ENCODE measurements at places on chromosomes 12 and 14.

GRCh38 chr12:57620245-57620935, 9.2 kb downstream of the ARHGEF25 start:
- DNase-seq, result no peak

GRCh38 chr12:119036878-119037825, 55.8 kb downstream of the SRRM4 start:
- DNase-seq, result no peak

DNA sequence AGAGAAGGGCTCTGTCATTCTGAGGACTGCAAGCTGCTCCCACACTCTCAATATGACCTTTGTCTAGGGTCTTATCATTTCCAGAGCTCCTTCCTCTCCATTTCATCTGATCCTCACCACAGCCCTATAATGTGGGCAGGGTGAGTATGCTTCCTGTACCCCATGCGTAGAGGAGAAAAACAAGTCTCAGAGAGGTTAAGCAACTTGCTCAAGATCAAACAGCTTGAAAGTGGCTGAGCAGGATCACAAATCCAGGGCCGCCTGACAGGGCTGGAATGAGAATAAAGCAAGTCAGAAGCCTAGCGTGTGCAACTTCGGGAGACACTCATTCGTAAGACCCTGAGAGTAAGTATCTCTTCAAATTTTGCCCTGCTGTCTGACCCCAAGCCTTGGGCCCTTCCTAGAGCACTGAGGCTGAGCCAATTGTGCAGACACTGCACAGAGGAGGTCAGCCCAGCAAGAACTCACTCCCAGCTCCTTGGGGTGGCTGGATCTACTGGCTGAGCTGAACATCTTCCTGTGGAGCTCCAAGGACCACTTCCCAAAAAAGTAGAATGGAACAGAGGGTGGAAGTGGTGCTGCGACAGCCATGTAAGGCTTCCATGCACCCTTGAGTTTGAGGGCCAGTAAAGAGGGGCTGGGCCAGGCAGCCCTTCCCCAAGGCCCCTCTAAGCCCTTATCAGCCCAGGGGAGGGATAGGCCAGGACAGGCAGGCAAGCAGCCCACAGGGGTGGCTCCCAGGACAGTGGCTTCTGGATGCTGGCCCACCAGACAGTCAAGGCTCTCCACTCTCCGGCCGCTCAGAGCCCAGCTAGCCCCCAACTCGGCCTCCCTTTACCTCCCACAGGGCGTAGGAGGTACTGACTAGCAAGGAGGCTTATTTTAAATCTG, 10.5 kb downstream of the ZFP36L1 start:
- DNase-seq, result no peak

DNA sequence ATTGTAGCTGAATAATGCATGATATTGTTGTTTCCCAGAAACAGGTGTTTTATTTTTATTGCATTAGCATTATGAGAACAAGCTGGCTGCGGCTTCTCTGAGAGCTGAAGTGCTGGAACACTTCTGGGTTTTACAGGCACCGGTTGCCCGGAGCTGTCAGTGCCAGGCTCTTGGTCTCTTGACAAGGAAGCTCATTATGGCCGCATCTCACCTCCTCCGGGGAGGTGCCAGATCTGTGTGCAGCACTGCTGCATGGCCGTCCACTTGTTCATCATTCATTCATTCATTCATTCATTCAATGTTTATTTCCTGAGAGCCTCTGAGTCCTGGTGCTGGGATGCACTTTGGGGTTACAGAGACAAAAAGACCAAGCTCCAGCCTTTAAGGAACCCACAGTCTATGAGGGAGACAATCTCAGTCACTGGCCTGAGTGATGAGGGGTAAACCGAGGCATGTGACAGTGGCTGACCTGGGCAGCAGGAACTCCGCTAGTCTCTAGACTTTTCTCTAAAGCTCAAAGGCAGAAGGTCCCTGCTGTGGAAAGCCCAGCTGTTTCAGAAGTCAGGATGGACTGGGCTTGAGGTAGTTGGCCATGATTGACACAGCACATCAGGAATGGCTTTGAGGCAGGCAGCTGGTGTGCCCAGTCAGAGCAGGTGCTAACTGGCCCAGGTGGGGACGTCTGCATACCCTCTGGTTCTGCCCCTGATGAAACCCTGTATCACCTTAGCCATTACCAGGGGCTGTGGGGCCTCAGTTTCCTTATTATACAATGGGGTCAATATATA, 181.0 kb downstream of the ADGRD1 start:
- DNase-seq, result no peak

GRCh38 chr14:55899531-55899930, 218.7 kb upstream of the PELI2 start:
- DNase-seq, result peak; percentile 57

DNA sequence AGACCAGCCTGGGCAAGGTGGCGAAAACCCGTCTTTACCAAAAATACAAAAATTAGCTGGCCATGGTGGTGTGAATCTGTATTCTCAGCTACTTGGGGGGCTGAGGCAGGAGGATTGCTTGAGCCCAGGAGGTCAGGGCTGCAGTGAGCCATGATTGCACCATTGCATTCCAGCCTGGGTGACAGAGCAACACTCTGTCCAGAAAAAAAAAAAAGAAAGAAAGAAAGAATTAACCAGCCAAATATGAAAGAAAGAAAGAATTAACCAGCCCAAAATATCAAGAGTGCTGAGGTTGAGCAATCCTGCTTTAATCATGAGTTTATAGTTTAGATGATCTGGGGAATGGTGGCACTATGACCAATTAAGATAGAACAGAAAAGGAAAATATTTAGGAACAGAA, 3.5 kb upstream of the ACTN1 start:
- no peak for DNase-seq

- DNase-seq, result no peak
These were observed 1054.7 kb downstream of the GALC start for GRCh38 chr14:86938320-86938719.

DNA sequence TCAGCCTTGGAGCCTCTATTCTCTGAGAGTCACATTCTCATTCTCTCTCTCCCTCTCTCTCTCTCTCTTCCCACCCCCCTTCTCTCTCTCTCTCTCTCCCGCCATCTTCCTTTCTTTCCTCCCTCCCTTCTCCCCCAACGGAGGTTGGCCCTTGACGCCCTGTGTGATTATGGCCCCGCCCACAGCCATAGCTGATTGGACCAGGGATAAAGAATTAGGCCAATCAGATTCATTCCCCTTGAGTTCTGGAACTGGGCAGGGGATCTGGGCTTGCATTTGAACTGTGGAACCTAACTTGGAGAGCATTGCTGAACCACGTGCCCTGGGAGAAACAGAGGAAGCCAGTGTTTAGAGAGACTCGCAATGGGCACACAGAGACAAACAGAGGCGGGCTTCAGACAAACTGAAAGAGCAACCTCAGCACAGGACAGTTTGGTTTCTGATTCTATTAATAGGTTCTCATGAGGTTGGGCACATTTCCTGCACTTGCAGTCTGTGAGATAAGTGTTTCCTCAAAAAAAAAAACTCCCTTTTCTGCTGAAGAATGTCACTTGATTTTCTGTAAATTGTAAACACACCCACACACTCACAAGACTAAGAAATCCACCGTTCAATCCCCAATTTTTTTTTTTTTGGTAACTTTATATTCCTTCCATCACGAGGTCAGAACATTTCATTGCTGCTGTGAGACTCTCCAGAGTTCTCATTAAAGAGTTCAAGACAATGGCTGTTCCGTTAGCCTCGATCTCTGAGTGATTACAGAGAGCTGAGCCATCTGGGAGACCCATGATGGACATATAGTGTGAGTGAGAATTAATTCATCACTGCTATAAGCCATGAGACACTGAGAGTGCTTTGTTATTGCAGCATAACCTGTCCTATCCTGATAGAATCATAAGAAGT, 3.5 kb upstream of the P2RX7 start:
- DNase-seq, result no peak

DNA sequence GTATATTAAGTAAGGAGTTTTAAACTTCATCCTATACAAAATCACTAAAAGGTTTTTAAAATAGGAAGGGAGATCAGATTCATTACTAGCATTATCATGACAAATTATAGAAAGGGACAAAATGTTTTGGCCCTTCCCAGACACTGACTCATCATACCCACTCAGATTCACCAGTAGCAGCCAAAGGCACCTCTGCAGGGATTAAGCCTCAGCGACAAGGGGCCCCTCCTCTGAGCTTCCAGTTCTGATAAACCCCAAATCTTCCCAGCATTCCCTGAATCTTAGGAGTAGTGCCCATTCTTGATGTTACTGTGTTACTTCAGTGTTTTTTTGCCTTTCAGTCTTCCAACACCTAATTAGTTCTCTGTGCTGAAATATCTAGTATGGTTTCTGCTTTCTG, 14.5 kb downstream of the KRAS start:
- no peak for DNase-seq

DNA sequence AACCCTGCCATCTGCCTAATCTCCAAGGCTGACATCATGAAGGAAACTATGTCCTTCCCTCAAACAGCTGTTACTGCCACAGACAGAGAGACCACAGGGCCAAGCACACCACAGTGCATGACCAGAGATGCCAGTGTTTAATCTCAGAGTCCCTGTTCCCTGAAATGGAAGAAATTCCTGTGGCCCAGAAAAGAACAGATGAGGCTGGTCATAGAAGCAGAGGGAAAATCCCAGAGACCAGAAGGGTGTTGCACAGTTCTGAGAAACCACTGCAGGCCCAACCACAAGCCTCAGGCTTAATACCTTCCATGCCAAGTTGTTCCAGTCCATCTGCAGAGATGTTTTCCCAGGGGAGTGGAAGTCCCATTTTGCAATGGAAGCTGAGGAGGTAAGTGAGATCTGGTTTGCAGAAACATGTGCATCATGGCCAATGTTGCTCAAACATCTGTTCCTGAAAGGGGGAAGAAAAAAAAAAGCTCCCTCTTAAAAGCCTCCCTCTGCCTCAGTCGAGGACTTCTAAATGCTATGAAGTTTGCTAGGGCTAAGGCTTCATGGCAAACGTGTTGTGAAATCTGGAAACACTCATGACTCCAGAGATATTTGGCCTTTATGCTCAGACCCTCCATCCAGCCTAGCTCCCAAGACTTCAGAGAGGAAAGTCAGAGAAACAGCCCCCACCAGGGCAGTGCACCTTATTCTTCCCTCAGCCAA, 98.6 kb downstream of the SCARB1 start:
- peak; percentile 99 for DNase-seq

DNA sequence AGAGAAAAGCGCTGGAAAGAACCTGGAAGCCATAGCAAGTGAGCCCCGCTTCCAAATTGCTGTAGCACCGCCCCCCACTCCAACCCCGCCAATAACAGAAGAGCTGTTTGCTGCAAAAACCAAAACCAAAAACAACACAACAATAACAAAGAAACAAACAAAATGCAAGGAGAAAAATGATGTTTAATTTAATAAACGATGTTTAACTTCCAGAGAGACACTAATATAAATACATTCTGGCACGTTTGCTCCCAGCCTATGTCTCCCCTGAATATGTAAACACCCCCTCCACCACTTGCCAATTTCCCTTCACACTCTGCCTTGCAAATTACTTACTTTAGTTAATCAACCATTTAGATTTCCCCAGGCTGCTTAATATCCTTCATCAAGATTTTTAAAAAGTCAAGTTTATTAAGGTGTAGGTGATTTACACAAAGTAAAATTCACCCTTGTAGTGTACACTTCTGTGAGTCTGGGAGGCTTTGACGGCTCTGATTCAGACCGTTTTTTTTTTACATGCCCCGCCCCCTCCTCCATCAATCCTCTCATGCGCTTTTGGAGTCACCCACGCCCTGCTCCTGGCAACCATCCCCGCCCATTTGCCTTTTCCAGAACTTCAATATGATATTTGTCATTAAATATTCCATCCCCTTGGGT, 482 bp upstream of the IFI27L2 start:
- DNase-seq, result no peak

DNA sequence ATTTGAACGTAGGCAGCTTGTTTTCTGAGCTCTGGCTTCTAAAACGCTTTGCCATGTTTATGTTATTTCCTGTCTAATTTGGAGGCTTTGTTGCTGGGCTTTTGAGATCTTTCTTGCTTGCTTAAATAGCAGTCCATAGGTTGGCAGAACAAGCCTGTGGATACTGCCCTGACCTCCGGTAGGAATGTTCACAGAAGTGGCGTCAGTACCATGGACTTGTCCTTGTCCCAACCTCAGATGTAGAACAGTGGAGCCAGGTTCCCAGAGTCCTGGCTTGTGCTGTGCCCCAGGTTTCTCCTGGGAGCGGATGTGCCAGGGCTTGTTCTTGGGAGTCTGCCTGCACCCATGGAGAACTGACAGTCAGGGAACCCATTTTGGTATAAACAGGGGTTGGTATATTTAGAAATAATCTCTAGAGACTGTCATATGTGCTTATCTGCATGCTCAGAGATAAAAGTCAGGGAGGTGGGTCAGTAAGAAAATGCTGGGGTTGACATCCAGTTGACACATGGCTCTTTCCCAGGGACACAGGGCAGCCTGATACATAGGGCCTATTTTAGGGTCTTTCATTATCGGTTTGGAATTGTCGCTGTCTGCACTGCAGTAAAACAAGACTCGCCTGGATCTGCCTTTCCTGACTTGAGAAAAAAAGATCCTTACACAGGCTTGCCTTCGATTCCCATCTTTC, 22.9 kb downstream of the CACNA1C start:
- no peak for DNase-seq

DNA sequence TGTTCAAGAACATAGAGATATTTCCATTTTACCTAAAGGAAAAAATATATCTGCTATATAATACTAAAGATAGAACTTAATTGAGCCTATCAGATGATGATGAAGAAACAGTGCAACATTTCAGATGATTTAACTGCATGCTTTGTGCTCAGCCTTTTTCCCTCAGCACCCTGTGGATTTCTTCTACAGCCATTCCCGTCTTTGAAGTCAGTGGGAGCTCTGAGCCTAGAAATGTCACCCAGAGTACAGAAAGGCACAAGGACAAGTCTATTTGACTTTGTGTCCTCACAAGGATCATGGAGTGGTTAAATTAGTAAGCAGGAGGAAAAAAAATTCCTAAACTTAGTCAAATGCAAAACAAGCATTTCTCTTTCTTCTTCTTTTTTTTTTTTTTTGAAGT, 994.0 kb upstream of the FLRT2 start:
- DNase-seq, result no peak

- DNase-seq, result no peak
These were observed 8.1 kb downstream of the TMEM260 start for GRCh38 chr14:56587701-56588100.

GRCh38 chr12:41605545-41606305, 417.6 kb downstream of the PDZRN4 start:
- DNase-seq, result no peak

GRCh38 chr12:19402743-19403431, 36.4 kb upstream of the AEBP2 start:
- DNase-seq, result no peak

GRCh38 chr12:53961025-53961761, 6.5 kb downstream of the HOXC12 start:
- DNase-seq, result no peak

DNA sequence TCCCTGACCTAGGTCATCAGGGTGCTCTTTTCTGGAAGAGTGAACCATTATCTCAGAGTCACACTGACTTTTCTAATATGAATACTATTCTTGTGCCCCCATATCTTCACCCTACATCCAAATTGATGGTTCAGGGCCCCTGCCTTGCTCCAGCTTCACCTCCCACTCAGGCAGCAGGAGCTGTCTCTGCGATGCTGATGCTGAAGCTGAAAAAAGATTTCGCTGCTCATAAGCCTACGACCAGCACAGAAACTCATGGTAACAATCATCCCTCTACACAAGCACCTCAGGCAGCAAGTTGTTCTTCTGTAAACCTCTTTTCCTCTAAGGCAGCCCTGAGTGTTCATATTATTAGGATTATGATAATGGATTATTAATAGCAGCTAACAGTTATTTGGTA, 3.2 kb downstream of the ARF3 start:
- DNase-seq, result no peak

- DNase-seq, result no peak
These were observed 32.0 kb upstream of the SOCS2 start for GRCh38 chr12:93540466-93540865.
